CD4-positive, alpha-beta memory T cell (primary cell): ENCODE measurements at places on chromosomes 5 and 9.

- DNase-seq = no peak
Observed at GRCh38 chr5:78677777-78678668, 29.5 kb upstream of the LHFPL2 start.

DNA sequence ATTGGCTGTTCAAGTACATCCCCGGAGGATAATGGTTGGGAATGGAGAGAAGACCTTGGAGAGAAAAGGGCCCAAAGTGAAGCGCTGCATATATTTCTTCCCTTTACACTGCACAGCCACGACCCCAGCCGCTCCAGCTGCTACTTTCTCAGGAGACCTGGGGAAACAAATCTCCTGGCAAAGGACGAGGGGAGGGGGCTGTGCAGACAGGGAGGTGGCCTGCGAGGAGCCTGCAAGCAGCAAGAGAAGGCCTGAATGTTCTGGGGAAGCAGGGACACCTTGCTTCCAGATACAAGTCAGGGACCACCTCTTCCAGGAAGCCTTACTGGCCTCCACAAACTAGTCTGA is 739 bp upstream of the PDLIM4 start:
- no peak for DNase-seq

GRCh38 chr9:127305838-127306226 is 41.3 kb downstream of the GARNL3 start:
- no peak for DNase-seq

DNA sequence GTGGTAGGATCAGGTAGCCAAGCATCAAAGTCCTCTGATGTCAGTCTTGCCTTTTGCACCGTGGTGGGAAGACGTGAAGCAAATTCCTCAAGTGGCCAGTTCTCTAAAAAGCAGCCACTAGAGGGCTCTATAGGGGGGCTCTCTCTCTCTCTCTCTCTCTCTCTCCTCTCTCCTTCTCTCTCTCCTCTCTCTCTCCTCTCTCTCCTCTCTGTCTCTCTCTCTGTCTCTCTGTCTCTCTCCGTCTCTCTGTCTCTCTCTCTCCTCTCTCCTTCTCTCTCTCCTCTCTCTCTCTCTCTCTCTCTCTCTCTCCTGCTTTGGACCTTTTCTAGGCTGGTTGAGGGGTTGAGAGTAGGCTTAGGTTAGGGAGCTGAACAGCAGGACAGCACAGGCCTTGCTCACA is 13.9 kb upstream of the OSMR start:
- DNase-seq = no peak

GRCh38 chr5:103366918-103367549 is 108.5 kb downstream of the MACIR start:
- no peak for DNase-seq

DNA sequence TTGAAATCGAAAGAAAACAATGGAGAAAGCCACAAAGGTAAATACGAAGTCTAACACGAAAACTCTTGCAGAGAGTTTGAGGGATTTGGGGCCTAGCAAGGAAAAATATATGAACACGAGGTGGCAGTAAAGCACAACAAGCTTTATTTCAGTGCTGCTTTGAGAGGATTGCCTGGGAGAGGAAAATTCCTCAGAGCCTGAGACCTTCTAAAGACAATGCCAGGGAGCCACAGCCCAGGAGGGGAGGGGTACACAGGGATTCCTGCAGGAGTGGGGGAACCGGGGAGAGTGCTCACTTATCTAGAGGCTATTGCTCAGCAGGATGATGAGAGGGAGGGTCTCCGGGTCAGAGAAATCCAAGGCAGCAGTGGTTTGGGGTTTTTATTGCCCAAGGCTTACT is 134.9 kb upstream of the ADCY2 start:
- no peak for DNase-seq

GRCh38 chr9:130425741-130426466 is 18.9 kb upstream of the ASS1 start:
- no peak for DNase-seq

GRCh38 chr5:34580983-34581382 is 75.1 kb upstream of the RAI14 start:
- no peak for DNase-seq

GRCh38 chr5:148820461-148821395 is 5.7 kb upstream of the ADRB2 start:
- peak; percentile 42 for DNase-seq

GRCh38 chr5:51185850-51186329 is 197.4 kb upstream of the ISL1 start:
- DNase-seq = no peak
